ENCODE measurements at places on chromosomes 3 and 15.
A peak's percentile ranks its signal among the peaks of the same experiment; 100 is the strongest.

DNA sequence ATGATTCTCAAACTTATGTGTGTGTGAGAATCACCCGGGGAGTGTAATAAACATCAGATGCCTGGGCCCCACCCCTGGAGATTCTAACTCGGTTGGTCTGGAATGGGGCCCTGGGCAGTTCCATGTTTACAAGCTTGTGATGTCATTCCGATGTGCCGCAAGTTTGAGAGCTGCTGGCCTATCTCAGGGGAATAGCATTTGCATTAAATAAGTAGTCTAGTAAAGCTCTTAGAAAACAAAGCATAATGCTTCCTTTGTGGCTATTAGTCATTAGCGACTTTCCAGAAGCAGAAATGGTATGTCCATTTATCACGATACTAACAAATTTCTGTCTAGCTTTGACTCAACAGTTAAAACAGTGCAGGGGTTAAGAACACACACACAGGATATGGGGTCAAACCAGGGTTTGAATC is 20.9 kb downstream of the PGBD4 start:
- DNase-seq: no peak

- peak; percentile 40 for DNase-seq
Observed at GRCh38 chr3:7813365-7813764, 688.3 kb upstream of the LMCD1 start.

- no peak for DNase-seq
Observed at GRCh38 chr3:194103983-194104751, 31.8 kb upstream of the HES1 start.

DNA sequence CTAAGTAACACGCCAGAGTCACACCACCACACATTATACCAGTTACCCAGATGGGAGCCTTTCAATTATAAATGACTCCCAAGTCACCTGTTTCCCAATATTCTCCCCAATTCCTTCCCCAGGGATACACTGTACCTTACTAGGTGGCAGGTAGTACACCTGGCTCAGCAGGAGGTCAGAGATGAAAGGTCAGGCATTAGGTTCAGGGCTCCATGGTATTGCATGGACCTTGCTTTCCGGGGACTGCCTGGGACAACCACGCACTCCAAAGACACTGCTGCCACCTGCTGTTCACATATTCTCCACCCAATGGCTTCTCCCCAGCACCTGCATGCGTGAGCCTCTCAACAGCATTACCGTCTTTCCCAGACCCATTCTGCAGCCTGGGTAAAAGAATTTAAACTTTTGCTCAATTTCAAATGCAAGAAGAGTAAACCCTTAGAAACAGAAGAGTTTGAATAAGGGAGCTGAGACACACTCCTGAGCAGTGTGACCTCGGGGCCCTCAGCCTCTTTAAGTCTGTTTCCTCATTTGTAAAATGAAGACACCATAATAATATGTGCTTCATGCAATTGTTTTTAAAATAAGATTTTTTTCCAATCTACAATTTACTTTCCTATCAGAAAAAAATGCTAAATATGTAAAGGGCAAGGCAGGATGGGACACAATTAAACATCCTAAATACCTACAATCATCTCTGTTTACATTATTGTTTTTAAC is 28.0 kb upstream of the LACTB start:
- peak; percentile 10 for DNase-seq

DNA sequence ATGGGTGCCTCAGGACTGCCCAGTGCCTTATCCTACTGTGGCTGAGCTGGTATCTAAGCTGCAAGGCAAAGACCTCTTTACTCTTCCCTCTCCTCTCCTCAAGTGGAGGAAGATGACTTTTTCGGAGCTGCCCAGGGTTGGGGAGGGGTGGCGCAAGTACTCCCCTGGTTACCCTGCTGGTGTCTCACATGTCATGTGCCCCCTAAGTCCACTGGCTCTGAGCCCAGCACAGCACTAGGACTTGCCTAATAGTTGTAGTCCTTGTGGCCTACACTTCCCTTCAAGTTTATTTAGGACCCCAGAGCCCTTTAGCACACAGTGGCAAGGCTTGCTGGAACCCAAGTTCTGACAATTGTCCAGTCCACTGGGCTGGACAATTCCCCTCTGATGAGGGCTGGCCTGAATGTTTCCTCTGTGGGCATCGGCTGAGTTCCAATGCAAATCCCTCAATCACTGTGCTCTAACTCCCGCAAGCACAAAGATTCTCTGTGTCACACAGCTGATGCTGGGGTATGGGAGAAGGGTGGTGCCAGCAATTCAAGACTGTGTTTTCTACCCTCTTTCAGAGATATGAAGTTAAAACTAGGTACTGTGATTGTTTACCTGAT is 60.4 kb downstream of the UQCC5 start:
- no peak for DNase-seq

GRCh38 chr3:52106951-52107611 is 47.1 kb downstream of the POC1A start:
- no peak for DNase-seq

- DNase-seq: no peak
Observed at GRCh38 chr15:82663186-82663600, 16.0 kb upstream of the CPEB1 start.

GRCh38 chr3:157119369-157119951 is 40.5 kb downstream of the CCNL1 start:
- no peak for DNase-seq

DNA sequence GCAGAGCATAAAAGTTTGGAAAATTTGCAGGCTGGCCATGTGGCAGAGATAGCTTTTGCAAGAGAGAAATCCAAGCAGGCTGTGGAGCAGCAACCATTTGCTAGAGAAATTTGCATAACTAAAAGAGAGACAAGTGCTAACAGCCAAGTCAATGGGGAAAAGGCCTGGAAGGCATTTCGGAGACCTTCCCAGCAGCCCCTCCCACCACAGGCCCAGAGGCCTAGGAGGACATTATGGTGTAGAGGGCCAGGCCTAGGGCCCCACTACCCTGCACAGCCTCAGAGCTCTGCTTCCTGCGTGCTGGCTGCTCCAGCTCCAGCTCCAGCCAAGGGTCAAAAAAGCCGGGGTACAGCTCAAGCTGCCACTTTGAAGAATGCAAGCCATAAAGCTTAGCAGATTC is 82.7 kb downstream of the MYO5A start:
- no peak for DNase-seq

- DNase-seq: no peak
Observed at GRCh38 chr15:63818191-63818590, 15.6 kb downstream of the HERC1 start.

DNA sequence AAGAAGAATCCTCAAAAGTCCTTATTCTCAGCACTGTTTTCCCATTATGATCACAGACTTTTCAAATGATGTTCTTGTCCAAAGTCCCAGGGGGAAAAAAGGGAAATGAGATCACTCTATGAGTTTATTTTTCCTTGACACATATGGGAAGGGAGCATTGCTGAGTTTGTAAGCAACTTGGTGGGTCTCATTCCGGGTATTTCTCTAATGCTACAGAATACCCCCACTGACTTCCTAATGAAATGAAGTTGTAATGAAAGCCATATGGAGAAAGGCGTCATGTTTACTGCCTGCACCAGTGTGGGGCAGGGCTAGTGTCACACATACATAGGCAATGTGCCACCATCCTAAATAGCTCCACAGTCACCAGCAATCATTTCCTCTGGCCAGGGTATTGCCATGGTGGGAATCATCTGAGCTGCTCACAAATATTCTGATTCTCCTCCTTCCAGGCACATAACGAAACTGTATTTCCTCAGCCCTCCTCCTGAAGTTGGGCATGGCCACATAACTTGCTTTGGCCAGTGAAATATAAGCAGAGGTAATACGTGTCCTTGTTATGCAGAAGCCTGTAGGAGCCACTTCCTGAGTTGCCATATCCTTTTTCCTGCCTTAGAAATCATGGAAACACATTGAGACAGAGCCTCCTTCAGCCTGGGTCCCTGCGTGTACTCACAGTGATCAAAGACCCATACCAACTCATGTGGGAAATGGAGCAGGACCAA is 41.0 kb upstream of the C15orf61 start:
- no peak for DNase-seq

- no peak for DNase-seq
Observed at GRCh38 chr3:58013973-58014649, 5.9 kb downstream of the FLNB start.

DNA sequence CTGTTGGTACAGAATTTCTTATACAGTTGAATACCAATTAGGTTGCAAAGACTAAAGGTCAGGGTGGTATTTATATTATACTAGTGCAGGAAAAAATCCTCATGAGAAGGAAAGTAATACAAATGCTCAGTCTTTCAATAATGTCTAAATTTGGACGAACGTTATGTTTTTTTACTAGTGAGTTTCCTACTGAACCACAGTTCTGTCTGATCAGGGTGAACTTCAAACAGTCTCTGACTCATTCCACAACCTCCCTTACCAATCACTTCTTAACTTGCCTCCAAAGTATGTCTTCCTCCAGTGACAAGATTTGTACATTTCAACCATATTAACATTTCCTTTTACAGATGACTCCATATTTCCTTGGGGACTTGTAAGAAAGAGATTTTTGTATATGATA is 3.4 kb downstream of the TMEM212 start:
- DNase-seq: no peak

DNA sequence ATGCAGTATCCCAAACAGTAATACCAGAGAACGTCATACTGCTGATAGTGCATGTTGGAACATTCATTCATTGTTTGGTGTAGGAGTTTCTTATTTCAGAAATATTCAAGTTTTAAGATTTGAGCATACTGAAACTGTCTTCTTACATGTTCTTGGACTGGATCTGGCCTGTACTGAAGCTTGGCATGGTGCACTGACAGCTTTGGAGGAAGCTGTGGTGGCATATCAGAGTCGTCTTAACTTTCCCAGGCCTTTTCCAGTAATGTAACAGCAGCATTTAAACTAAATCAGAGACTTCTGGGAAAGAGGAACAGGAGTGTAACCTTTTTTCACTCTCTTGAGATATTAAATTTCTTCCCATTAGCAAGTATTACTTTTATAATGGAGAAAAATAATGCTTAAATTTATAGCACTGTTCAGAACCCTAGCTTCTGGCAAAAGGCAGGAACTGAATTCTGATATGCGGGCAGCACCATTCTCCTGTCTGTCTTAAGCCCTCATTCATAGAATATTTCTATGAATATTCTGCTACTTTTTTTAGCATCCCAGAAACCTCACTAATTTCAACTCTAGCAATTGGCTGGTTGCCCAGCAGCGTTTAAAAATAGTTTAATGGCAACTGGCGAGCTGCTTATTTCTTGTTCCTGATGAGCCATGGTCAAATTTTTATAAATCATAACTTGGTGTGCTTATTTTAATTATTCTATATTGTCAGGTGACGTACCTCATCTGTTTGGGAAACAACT is 31.1 kb downstream of the DNAJC13 start:
- no peak for DNase-seq

GRCh38 chr15:66670762-66671580 is 31.1 kb upstream of the SMAD6 start:
- no peak for DNase-seq

DNA sequence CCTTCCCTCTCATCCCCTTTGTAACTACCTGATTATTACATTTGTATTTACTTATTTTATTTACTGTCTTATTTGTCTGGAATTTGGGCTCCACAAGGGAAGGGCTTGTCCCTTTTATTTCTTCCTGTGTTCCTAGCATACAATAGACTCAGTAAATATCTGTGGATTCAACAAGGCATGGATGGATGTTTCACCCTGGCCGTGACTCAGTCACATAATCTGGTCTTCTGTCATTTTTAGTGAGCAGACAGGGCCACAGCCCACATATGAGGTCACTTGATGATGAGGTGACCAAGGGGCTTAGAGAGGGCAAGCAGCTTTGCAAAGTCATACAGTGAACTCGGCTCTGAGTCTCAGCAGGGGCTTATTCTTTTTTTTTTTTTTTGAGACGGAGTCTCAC is 7.8 kb upstream of the DAG1 start:
- no peak for DNase-seq

DNA sequence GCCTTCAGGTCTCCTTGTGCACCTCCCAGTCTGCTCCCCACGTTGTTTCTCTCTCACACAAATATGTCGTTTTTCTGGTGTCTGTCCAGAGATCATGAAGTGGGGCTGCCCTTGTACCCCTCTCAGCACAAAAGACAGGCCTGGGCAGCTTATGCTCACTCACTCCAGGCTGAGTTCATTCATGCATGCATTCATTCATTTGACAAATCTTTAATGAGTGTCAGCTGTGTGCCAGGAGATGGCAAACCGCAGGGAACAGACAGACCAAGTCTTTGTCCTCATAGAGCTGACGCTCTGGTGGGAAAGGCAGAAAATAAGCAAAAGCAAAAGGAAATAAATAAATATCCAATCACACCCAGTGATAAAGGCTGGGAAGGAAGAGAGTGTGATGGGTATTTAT is 7.6 kb upstream of the TRH start:
- DNase-seq: no peak

DNA sequence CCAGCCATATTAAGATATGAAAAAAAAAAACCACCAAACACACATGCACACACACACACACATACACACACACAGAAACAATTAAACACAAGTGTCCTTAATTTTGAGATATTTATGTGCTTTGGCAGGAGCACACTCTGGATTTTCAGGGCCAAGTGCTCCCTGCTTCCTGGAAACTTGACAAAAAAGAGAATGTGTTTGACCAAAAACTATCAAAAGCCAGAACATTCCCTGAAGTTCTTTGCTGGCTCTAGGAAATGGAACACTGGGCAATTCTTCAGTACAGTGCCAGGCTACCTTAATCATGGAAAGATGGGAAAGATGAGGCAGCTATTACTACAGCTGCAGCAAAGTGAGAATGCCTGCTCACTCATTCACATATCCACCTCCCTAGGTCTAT is 44.6 kb downstream of the P3H2 start:
- no peak for DNase-seq

GRCh38 chr3:15495461-15496340 is 25.8 kb downstream of the COLQ start:
- DNase-seq: peak; percentile 10

DNA sequence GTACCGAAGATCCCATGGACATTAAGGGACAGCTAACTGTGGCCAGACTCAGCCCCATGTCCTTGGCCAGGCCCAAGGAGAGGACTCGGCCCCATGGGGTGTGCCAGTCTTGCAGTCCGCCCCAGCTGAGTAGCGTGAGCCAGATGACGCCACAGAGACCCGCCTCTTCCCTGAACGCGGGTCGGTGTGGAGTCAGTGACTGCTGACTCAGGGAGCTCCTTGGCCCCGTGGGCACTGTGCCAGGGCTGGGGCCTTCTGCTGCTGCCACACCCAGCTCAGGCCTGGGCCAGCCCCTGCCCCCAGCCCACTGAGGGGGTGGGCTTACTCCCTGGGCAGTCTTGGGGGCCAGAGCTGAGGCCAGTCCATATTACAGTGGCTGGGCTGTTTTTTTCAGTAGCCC is 52.8 kb downstream of the PLXNA1 start:
- DNase-seq: no peak

DNA sequence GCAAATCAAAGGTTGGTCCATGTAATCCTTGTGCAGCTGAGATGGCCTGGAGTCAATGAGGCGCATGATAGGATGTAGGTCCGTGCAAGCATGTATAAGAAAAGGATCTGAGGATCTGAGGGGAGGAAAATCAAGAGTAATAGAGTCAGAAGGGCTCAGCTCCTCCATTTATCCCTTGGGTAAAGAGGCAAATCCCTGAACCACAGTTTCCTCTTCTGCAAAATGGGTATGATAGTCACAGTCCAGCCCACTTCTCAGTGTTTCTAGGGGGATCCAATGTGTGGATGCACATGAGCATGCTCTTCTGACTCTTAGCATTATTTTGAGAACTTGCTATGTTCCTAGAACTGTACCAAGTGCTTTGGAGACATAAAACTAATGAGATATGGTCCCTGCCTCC is 67.9 kb downstream of the BFSP2 start:
- no peak for DNase-seq

Data from DMS79 (cell line).